ENCODE measurements at places on chromosomes 16 and 17.

DNA sequence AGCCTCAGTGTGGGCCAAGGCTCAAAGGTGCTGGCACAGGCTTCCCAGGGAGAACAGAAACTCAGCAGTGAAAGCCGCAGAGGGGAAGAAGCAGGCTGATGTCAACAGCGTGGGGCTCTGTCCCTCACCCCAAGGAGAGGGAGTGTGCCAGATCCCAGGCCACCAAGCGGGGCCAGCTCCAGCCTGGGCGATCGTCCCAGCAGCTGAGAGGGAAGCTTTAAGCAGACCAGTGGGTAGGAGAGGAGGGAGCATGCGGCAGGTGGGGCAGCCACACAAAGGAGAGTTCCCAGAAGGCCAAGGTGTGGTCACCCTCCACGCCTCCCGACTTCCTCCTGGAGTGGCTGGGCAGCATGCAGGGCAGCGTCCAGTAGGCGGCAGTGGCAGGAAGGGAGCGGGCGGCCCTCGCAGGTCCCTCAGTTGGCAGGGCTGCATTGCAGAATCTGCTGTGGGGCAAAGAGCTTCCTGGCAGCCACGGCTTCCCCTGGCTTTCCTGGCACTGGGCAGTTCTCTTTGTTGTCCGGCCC is 6.0 kb downstream of the SYNGR2 start:
- DNase-seq: no peak

DNA sequence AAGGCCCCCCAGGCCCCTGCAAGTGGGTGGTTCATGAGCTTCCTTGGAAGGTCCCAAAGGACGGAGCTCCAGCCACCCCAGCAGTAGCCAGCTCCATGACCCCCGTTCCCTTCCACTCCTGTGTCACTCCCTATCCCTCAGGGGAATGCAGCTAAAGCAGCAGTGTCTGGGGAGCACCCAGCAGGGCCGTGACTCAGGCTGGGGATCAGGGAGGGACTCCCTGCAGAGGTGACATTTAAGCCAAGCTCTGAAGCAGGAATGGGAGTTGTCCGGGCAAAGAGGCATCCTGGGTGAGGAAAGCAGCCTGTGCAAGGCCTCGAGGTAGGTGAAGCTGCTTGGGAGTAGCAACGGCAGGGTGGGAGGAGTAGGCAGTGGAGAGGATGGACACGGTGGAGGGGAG is 11.1 kb upstream of the NPTX1 start:
- no peak for DNase-seq

DNA sequence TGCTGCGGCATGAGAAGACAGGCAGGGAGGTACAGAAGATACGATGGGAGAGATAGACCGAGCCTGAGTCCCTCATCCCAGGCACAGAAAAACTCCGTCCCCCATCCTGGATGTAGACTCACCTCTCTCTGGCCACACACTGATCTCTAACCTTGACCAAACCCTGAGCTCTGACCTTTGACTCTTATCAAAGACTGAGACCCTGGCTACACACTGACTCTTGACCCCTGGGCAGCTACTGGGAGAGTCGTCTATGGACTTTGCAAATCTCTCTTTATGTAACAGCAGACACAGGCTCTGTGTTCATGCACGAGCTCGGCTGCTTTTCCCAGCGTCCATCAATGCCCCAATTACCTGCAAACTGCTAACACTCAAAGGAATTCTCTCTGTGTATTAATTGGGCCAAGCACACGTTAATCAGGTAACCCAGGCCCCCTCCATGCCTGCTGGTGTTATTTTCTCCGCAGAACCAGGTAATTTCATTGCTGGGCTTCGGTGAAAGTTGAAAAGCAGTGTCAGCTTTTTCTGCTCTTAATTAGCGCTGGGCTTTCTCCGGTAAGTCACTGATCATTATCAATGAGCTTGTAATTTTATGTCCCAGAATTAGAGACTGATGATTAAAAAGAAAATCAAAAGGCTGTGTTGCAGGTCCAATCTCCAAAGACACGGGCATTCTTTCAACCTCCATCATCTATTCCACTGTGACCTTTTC is 179.4 kb upstream of the NLRP1 start:
- DNase-seq: no peak

GRCh38 chr16:56246051-56246817 is 54.9 kb downstream of the GNAO1 start:
- DNase-seq: no peak

GRCh38 chr16:84528322-84528721 is 23.9 kb upstream of the MEAK7 start:
- DNase-seq: no peak

- no peak for DNase-seq
These were observed 29.6 kb downstream of the XPO6 start for GRCh38 chr16:28182183-28182582.

DNA sequence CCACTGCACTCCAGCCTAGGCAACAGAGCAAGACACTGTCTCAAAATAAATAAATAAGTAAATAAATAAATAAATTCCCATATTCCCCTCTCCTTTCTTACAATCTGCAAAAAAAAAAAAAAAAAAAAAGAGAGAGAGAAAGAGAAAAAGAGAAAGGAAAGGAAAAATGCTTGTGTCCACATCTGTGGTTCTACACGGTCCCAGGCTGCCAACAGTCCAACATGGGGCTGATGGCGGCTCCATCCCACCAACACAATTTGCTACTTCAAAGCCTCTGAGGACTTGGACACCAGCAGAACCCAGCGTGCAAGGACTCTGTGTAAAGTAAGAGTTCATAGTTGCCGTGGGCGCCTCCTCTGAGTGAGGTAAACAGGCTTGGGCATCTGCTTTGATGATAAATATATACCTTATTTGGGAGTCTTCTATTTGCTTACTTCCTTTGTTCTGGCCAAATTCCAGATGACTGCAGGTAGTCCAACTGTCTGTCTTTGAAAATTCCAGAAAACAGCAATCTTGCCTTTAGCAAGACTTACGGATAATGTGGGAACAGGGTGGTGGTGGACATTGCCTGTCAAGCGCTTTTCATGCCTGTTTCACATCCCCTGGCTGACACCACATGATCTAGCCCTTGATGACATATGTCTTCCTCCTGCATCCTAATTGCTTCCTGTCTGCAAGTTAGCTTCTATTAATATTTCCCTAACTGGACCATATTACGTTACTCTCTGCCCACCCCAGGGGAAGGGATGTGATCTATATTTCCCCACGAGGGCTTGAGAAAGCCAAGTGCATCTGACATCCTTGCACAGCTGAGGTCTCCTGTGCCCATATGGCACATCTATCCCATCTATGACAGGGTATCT is 10.1 kb downstream of the LITAF start:
- no peak for DNase-seq

DNA sequence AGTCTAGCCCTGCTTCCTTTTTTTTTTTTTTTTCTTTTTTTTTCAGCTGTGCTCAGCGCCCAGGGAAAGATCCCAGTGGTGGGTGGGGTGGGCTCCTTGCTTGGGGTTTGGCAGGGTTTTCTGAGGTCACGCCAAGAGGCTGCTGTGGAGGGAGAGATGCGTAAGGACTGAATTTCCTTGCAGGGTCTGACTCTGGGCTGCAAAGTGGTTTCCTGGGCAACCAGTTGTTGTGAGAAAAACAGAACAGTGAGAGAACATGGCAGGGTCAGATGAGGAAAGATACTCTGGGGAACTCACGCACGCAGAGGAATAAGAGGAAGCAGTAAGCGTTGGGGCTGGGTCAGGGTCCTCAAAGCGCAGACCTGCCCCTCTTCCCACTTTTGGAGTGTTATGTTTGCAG is 119.5 kb downstream of the IRF8 start:
- DNase-seq: no peak

DNA sequence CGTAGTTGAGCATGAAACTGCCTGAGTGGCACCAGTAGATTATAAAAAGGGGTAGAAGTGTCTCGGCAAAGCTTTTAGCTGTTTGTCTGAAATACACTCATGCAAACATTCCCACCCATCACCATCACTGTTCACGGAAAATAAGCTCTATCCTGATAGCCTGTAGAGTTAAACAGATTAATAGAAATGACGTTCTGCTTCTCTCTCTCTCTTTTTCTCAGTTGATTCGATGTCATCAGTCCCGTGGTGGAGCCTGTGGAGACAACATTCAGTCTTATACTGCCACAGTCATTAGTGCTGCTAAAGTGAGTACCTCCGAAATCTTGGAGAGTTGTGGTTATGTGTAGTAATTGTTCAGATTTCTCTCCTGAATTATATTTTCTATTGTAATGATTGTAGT is 224.7 kb downstream of the BCAS3 start:
- no peak for DNase-seq

GRCh38 chr16:19183187-19183586 is 15.1 kb downstream of the SYT17 start:
- no peak for DNase-seq

DNA sequence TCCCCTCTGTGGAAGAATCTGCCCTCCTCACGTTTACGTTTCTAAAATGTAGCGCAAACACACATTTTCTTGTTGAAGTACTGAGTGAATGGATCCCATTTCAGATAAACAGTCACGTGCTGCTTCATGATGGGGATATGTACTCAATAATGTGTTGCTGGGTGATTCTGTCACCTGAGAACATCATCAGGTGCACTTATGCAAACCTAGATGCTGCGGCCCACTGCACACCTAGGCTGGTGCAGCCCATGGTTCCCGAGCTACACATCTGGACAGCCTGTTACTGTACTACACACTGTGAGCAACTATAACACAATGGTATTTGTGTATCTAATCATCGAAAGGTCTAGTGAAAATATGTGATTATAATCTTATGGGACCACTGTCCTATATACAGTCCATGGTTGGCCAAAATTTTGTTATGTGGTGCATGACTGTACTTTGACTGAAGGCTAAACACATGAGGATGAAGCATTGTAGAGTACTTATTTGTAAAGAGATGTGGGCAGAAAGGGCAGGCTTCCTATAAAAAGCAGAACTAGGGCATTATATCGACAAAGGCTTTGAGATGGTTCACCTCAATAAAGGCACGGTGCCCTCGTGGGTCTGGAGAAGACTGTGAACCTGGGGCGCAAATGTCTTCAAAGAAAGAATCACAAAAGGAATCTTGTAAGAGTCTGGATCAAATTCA is 26.3 kb downstream of the MARF1 start:
- DNase-seq: no peak

GRCh38 chr17:41581366-41582060 is 5.2 kb downstream of the KRT14 start:
- DNase-seq: no peak

DNA sequence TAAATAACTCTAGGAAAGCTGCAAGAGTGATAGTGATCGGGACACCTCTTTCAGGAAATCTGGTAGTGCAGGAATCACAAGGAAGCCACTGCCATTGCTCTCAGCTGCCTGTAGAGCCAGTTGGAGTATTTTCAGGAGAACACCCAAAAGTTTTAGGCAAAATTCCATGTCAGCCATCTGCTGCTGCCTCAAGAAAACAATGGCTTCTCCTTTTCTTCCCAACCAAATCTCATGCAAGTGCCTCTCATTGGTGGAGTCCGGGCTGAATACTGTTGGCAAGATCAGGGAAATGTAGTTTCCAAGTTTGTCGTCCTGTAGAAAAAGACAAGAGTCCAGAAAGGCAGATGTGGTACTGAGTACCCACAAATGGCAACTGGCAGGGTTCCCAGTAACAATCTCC is 54.9 kb upstream of the TANC2 start:
- DNase-seq: no peak

GRCh38 chr17:14303343-14304221 is 2.7 kb downstream of the HS3ST3B1 start:
- DNase-seq: no peak

GRCh38 chr16:14375132-14375491 is 254.9 kb downstream of the PARN start:
- no peak for DNase-seq

DNA sequence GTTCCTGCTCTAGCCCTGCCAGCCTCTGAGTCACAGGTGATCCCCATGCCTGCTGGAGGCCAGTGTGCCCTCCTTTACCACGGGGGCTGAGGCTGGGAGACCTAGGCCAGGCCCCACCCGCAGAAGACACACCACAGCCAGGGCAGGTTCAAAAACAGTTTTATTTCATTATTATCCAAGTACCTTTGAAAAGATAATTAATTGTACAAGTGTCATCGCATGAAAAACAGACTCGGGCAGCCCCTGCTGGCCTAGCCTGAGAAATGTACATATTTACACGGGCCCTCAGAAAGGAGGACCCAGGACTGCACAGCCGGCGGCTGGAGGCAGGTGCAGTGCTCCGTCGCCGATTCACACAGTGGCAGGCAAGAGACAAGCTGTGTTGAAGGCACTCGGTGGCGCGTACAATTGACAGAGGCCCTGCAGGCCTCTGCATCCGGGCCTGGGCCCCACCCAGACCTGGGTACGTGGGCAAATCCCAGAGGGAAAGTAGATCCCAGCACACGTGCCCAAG is 4.4 kb downstream of the PDIA2 start:
- no peak for DNase-seq

GRCh38 chr17:44207743-44208142 is 8.1 kb upstream of the ATXN7L3 start:
- no peak for DNase-seq

DNA sequence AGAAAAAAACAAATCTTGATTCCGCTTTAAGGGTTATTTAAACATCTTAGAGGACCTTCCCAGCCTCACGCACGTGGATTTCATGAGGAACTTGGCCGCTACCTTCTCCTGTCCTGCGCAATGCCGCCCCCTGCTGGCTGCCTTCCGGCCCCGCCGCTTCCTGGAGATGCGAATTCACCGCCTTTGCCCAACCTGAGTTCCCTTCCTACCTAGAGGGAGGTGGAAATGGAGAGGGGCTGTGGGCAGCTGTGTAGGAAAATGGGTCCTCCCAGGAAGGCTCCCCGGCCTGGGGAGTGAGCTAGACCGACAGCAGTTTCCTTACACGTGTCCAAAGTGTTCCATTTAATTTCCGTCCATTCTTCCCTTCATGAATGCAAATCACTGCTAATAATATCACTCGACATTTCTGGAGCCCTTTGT is 1.0 kb upstream of the ABCC12 start:
- DNase-seq: peak; percentile 71

DNA sequence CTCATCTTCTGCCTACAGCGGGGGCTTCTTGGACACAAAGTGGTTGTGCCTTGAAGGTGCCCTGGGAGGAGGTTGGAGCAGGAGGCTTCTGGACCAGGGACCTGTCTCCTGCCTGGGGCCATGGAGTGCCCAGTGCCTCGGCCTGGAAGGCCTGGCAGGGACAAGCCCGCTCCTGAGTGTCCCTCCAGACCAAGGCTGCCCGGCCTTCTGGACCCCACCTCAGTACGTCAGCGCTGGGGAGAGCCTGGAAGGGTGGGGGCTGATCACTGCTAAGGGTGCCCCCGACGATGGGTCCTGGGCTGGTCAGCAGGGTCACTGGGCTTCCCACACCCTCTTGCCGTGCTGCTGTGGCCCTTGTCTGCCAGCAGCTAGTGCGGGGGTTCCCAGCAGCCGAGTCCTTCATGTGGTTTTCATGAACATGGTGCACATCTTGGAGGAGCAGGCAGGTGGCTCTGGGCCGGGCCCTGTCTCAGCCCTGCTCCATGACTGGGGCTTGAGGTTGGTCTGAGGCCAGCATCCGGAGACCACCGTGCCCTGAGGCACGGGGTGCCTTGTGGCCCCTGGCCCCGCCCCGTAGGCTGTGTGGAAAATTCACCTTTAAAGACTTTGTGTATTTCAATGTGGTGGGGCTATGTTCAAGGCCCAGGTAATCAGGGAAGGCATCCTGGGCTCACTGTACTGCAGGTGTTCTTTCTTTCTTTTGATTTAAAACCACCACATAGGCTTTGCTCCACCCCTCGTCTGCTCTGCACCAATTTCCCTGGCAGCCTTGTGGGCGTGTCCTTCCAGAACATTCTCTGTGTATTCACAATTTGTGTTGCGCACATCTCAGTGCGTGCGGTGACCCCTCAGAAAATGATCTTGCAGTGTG is 22.4 kb downstream of the MGRN1 start:
- no peak for DNase-seq

Measured in thymus (tissue), 14 donors.